ENCODE measurements at places on chromosomes 5 and 9.

GRCh38 chr5:1520791-1521453 lies 2.8 kb downstream of the LPCAT1 start:
- DNase-seq, result no peak

GRCh38 chr5:129664336-129664937 lies 83.5 kb upstream of the MINAR2 start:
- DNase-seq, result peak; percentile 66

DNA sequence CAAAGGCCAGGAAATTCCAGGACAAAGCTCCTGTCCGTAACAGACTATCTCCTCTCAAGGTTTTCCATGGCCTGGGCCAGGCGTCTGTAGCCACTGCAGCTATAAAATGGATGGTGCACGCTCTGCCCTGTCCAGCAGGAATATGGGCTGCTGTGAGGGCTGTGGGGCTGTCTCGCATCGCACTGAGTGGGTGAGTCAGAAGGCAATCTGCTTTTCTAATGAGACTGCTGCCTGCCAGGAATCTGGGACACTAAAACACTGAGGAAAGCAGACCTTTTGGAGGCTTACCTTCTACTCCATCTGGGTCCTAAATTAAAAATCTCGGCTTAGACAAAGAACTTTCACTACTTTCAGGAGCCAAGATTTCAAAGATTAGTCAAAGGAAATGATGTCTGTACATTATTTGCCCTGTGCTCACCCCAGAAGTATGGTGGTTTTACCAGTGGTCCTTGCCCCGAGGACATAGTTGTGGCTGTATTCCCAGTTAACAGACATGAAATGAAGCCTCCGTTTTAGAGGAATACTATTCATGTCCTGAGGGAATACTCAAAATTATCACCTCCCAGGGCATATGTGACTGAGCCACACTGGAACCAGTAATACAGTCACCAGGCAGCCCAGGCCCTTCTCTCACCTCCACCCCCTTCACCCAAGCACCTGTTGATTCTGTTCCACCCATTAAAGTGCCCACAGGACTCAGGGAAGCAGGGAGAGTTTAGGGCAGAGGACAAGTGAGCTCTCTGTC lies 56.4 kb downstream of the PFDN1 start:
- DNase-seq, result peak; percentile 78

DNA sequence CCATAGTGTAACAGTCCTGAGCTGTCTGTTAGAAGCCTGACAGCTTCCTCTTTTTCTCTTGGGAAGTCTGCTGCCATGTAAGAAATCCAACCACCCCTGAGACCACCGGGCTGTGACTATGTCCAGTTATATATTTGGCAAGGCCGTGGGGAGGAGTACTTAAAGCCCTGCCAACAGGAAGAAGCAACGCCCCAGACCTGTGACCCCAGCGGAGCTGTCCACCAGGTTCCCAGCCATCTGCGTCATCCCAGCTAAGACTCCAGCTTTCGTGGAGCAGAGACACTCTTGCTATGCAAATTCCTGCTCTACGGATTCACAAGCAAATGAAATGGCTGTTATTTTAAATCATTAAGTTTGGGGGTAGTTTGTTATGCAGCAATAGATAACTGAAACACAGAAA lies 417.3 kb downstream of the TLE4 start:
- DNase-seq, result no peak

DNA sequence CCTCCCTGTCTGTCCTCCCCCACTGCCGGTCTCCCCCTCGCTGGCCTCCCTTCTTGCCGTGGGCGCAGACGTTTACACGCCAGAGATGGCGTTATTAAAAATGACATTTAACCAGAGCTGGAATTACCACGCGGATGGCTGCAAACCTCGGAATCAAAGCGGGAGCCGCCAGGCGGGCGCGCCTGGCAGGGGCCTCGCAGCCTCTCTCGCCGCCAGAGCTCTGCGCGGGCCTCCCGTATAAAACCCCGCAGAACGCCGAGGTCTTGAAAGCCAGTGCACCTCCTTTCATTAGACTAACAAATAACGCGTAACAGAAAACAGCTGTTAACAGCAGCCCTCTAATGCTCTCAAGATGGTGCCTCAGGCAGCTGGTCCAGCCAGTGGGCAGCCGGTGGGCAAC lies 10.2 kb downstream of the PRRX2 start:
- DNase-seq, result no peak

DNA sequence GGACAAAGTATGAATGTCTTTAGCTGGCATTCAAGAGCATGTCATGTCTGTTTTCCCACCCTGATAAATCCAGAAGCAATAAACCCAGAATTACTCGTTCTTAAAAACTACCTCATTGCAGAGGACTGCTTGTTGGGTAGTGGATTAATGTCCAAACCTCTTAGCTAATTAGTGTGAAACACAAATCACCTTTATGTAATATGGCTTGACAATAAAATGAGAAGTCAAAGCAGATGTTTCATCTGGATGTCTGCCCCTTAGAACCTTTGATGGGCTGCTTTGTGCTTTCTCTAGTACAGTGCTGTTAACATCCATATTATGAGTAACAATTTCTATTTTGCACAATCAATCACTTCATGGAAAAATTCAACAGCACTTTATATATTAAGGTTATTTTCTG lies 149.1 kb upstream of the TUT7 start:
- DNase-seq, result no peak

GRCh38 chr5:14131855-14132503 lies 11.2 kb upstream of the TRIO start:
- no peak for DNase-seq

DNA sequence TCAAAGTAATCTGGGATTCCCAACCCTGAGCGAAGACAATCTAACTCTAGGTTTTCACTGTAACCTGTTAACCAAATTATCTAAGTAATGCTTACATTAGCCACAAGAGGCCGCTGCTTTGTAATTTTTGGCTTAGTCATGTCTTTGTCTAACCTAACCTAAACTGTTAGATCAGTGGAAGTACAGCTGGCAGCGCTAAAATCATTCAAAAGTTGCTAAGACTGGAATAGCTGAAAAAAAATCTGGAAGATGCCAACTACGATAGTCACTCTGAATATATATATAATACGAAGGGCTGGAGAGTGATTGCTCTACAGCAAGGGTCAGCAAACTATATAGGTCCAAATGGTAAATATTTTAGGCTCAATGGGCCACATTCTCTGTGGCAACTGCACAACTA lies 60.2 kb downstream of the FBXO38 start:
- peak; percentile 85 for DNase-seq

DNA sequence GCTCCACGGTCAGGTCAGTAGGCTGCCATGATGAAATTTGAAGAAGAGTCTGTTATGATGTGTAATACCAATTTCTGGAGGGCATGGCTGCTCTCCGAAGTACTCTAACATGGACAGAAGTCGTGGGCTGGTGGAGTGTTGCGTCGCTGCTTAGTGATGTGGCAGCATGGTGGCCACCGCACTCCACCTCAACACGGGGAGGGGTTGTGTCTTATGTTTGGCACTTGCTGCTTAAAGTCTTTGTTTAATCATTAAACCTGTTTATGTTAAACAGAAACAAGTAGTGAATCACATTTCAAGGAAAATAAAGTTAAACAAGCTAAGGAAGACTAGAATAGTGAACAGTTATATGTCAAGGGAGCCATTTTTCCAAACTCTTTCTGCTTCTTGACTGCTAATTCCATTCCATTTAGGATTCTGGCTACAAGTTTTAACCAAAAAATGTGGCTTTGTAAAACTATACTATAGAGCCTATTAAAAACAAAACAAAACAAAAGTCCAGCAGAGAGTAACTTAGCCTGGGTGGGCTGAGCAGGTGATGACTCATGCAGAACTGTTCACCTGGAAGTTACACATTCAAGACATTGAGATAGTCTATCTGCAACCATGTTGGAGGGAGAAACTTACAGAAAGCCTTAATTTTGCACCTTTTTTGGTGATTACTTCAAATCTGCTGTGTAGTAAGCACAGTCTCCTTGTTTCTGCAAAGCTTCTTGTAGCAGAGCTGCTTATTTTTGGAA lies 9.5 kb downstream of the HABP4 start:
- no peak for DNase-seq

DNA sequence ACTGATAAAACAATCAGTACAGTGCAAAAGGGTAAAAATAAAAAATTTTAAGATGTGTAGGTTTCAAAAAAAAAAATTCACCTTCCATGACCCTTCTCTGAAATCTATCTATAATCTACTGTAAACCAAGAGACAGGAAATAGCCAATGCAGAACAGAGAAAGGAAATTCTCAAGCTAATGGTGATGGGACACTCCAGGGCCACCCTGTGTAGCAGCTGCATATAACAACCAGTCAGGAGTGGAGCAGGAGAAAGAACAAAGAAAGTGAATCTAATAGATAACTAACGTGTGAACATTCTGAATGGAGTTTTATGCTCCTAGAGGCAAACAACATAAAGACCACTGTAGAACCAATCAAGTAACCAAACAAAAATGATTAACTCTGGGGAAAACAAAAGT lies 16.6 kb downstream of the SPTLC1 start:
- DNase-seq, result no peak

DNA sequence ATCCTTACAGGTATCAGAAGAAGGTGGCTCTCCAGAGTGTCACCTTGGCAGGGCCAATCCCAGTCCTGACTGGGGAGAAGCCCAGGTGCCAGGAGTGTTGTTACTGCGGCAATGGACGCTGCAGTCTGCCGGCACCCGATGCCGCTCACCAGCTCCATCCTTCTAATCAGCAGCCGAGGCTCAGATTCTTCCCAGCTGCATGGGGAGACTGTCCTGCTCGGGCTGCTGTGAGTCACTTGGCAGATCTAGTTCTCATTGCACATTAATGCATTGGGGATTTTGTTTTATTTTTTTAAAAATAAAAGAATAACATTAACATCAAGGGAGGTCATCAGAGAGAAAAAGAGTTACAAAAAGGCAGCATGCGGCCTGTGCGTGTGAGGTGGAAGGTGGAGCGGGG lies 115.8 kb downstream of the MTX3 start:
- DNase-seq, result peak; percentile 60

- DNase-seq, result no peak
Observed at GRCh38 chr5:66039296-66039695, 104.8 kb upstream of the SREK1 start.

GRCh38 chr5:95449460-95449859 lies 58.3 kb downstream of the FAM81B start:
- peak; percentile 8 for DNase-seq

DNA sequence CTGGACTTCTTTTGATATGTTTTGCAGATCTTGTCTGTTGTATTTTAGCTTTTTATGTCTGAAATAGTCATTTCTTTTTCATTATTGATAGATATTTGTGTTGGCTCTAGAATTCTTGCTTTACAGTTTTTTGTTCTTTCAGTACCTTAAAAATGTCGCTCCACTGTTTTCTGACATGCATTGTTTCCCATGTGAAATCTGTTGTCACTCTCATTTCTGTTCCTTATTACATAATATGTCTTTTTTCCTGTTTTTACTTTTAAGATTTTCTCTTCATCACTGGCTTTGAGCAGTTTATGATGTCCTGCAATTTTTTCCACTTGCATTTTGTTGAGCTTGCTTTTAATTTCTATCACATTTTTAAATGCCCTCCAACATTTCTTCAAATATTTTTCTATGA lies 270.4 kb upstream of the TARS1 start:
- no peak for DNase-seq

GRCh38 chr5:100841358-100842076 lies 61.6 kb downstream of the ST8SIA4 start:
- peak; percentile 48 for DNase-seq

GRCh38 chr5:72355706-72356299 lies 35.6 kb downstream of the PTCD2 start:
- peak; percentile 58 for DNase-seq

DNA sequence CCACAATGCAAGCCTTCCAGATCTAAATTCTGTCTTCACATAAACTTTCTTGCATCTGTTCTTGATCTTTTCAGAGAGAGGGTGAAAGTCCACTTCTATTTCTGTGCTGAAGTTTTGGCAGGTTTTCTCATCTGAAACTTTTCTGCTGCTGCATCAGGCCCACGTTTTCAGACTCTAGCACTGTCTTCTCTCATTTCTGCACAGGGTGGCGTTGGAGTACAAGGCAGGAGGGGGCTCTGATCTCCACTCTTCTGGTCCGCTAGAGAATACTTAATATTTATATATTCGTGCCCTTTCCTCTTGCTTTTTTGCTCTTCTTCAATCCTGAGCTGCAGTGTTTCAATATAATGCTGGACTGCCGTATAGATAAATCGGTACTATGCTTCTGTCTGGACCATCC lies 204.0 kb upstream of the PRDM9 start:
- DNase-seq, result no peak

Data from cardiac fibroblast (primary cell).